ENCODE measurements at places on chromosomes 6 and 20.

GRCh38 chr6:21922086-21922485, 328.5 kb downstream of the SOX4 start:
- DNase-seq: peak; percentile 50

- DNase-seq: no peak
Observed at GRCh38 chr20:50886184-50886790, 45.0 kb downstream of the ADNP start.

DNA sequence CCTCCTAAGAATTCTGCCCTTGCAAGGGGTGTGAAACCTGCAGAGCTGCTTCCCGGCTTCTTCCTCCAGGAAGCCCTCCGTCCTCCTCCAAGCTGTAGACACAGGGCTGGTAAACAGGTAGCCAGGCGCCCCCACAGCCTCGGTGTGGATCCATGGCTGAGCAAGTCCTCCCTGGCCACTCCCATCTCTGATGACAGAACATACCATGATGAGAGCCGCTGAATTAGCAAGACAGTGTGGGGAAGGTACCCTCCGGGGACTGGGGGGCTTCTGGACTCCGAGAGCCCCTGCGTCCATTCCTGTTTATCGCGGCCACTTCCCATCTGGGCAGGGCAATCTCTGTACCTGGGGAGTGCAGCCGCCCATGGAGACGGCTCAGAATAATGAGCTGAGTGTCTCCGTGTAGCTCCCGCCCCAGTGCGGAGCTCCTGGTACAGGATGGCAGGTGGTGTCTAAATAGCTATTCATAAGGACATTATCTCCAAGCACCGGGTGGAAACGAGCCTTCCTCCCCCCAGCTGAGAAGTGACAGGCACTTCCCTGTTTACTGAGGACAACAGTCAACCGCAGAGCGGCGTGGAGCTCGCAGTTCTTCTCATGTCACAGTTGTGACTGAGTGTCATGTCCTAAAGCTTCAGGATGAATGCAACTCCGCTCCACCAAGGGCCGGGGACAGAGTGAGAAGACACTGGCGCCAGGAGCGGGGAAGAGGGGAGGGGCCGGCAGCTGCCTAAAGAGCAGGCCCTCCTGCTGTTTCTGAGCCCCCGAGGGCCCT, 22.7 kb upstream of the NTSR1 start:
- no peak for DNase-seq

GRCh38 chr20:40197691-40198090, 491.3 kb downstream of the MAFB start:
- no peak for DNase-seq

- DNase-seq: no peak
Observed at GRCh38 chr6:55679503-55679902, 100.5 kb upstream of the HMGCLL1 start.

- DNase-seq: no peak
Observed at GRCh38 chr6:27138406-27138805, 109.1 kb upstream of the PRSS16 start.

- DNase-seq: no peak
Observed at GRCh38 chr20:57611586-57612311, 8.5 kb downstream of the ZBP1 start.

- DNase-seq: no peak
Observed at GRCh38 chr6:108767418-108768165, 80.6 kb upstream of the ARMC2 start.

All from NCI-H226 (cell line).